ENCODE measurements at places on chromosomes 7 and 10. TPM values are rescaled to one million over a fixed set of nuclear protein-coding genes. Genes with fewer than 3 reads are reported as not detected.

Gene PLCE1
- 0.02 TPM for total RNA-seq

Gene CDH23
- total RNA-seq: 0.55 TPM

Gene HEPACAM2
- not detected for total RNA-seq

Gene NAT16
- not detected for total RNA-seq

Gene PNLIPRP2
- total RNA-seq: not detected

Gene LEP
- total RNA-seq: not detected

Gene FAM237B
- not detected for total RNA-seq

Gene CLDN3
- not detected for total RNA-seq

Gene CYP17A1
- not detected for total RNA-seq

Gene NPSR1
- not detected for total RNA-seq

Gene ETV1
- total RNA-seq: 0.34 TPM

Gene COL1A2
- 0.23 TPM for total RNA-seq

Gene ANKRD30A
- not detected for total RNA-seq

Gene RAPGEF5
- 0.80 TPM for total RNA-seq

Gene SPAM1
- not detected for total RNA-seq

Gene MKI67
- 135 TPM for total RNA-seq

Gene SNX10
- total RNA-seq: 46.5 TPM

Gene GHITM
- total RNA-seq: 233 TPM

Gene NPTX2
- total RNA-seq: 0.23 TPM

Gene ASB10
- not detected for total RNA-seq

Gene SLC26A5
- total RNA-seq: not detected

Gene CDC14C
- total RNA-seq: not detected

Gene AGR2
- total RNA-seq: not detected

Gene MMP21
- total RNA-seq: not detected

Gene SPDYE9
- not detected for total RNA-seq

Gene STOX1
- 0.40 TPM for total RNA-seq

Data from activated CD8-positive, alpha-beta memory T cell treated with anti-CD3 and anti-CD28 coated beads for 36 hours (primary cell).